ENCODE measurements at places on chromosomes 7 and 10.

DNA sequence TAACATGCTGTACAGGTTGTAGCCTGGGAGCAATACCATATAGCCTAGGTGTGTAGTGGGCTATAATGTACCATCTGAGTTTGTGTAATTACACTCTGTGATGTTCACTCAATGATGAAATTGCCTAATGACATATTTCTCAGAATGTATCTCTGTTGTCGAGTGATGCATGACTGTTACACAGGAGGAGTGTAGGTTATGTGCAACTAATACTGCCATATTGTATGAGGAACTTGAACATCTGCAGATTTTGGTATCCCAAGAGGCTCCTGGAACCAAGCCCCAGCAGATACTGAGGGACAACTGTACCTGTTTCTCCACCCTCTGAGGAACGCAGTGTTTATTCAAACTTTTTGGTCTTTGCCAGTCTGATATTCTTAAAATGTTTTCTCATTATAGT, 38.6 kb downstream of the NACAD start:
- no peak for DNase-seq

- DNase-seq: no peak
Measured at GRCh38 chr7:5497295-5498103, 73.9 kb upstream of the TNRC18 start.

DNA sequence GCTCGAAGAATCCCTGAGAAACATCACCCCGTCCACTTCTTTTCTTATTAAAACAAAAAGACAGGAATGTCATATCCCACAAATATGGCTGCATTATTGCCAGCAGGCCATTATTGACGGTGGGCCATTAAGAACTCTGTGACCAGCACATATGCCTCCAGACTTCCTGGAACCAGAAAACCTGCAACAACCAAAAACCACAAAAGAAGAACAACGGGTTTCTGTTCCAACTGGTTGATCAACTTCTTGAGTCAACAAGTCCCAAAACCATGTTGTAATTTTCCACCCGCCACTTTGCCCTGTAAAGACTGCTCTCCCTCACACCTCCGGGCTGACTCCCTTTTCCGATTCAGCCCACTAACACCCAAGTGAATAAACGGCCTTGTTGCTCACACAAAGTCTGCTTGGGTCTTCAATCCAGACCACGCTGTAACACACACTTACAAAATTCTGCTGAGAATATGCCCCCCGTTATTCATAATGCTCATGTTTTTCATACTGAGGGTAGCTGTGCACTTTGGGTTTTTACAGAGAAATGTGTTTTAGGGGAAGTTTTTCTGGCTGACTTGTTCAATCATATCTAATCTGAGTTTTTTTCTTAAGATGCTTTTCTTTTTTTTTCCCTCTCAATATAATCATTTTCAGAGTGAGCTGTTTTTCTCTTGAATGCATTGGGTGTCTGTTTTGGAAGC, 20.7 kb downstream of the ZNF107 start:
- peak; percentile 7 for DNase-seq

- no peak for DNase-seq
Measured at GRCh38 chr7:80481196-80481884, 30.5 kb downstream of the GNAT3 start.

DNA sequence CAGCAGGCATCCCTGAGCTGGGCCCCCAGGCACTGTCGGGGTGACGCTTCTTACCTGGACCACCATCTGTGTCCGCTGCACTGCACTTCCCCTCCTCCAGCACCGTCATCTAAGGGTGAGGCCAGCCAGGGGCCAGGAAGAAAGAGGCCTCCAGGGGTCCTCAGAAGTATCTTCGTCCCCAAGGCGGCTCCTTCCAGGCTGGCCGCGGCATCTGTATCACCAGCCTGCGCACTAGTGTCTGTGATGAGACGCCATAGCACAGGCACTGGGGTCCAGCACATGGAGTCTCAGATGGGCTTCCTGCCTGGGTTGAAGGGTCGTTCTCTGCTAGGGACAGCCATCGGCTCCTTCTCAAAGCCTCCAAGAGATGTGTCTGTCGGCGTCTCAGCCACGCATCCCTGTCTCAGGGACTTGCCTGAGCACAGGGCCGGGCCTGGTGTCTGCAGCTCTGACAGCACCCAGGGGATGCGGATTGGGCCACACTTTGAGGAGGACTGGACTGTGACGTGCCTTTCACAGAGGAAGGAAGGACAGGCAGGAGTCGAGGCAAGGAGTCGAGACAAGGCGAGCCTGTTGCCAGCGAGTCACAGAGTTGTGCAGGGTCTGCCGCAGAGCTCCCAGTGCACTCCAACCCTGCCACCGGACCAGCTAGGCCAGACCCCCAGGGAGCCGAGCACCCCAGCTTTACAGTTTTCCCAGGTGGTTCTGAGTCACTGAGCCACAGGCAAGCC, 101.5 kb upstream of the DIP2C start:
- DNase-seq: no peak

GRCh38 chr7:73565675-73566340, 8.3 kb upstream of the BCL7B start:
- no peak for DNase-seq

- no peak for DNase-seq
Measured at GRCh38 chr7:141712603-141713255, 4.6 kb downstream of the WEE2 start.

DNA sequence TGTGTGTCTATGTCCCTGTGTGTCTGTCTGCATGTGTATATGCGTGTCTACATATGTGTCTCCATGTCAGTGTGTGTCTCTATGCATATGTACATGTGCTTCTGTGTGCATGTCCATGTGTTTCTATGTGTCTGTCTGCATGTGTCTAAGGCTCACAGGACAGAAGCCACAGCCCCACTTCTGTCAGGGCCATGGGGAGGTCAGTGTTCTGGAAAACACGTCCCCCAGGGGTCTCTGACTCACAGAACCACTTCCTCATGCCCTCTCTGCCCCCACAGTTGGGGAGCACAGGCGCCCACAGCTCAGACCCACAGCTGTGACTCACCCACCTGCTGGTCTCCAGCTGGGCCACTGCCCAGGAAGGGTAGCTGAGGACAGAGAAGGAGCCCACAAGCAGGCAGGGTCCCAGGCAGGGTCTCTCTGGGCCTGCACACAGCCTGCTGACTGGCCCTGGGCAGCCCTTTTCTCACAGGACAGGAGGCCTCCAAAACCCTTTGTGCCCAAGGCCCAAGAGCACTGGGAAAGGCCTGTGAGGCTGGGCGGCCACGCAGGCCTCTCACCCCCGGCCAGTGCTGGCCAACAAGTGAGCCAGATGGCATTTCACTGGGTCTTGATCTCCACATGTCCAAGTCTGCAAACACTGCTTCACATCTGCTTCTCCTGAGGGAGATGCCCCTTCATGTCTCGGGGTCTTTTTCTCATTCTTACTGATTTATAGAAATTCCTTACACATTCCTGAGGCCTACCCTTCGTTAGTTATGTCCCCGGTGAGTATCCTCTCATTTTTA, 102.9 kb upstream of the FAM20C start:
- DNase-seq: no peak

DNA sequence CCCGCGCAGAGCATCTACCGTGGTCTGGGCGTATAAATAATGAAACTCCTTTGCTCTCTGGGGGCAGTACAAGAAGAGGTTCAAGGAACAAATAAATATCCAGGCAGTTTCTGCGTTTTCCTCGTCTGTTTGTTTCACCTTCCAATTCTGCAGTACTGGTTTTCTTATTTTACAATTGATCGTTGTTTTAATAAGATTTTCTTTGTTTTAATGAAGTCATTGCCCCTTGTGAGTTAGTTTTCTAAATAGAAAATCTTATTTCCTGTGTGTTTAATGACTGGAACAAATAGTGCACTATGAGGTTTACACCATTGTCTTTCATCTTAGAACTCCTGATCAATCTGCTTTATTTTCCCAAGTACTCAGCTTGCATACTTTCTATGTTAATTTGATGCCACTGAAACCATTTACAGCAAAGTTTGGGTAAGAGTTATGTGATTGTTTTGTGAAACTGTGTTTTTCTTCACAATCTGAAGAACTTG, 1.2 kb downstream of the PLEKHA1 start:
- no peak for DNase-seq

DNA sequence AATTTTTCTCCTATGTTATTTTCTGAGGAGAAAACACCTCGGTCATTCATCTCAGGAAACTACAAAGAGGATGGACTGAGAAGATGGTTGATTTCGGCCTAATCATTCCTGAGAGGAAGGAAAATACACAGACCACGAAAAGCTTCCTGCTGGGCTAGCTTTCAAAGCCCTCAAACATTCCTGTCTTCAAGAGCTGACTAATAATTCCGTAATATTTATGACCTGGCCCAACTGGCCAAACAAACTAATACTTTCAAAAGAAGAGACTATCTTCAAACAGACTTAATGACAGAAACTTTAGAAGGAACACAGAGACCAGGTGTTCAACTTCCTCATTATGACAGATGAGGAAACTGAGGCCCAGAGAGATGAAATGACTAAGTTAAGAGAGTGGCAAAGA, 215.1 kb upstream of the FRMD4A start:
- DNase-seq: no peak

- DNase-seq: no peak
Measured at GRCh38 chr10:93060887-93061593, 442 bp downstream of the CYP26C1 start.

All from stimulated activated CD4-positive, alpha-beta T cell treated with anti-CD3 and anti-CD28 coated beads, Interleukin-12 subunit alpha, Interleukin-12 subunit beta, amount 100 ng/mL, for 24 hours (primary cell).